ENCODE measurements at places on chromosomes 7 and 10.
A peak's percentile ranks its signal among the peaks of the same experiment; 100 is the strongest.

DNA sequence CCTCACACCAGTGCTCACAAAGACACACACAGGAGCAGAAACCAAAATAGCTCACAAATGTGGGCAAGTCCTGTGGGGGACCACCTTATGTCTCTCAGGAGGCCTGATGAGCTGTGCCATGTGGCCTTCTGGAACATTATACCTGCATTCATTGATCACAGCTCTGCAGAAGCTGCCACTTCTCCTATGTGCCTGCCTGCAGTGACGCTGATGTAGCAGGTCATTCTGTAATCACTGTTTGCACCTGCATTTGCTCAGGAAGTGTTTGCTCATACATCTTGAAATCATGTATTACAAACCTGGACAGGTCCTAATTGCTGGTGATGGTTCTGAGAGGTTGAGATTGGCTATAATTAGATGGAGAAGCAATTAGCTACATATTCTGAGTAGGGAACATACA lies 310.2 kb downstream of the AUTS2 start:
- peak; percentile 65 for DNase-seq

DNA sequence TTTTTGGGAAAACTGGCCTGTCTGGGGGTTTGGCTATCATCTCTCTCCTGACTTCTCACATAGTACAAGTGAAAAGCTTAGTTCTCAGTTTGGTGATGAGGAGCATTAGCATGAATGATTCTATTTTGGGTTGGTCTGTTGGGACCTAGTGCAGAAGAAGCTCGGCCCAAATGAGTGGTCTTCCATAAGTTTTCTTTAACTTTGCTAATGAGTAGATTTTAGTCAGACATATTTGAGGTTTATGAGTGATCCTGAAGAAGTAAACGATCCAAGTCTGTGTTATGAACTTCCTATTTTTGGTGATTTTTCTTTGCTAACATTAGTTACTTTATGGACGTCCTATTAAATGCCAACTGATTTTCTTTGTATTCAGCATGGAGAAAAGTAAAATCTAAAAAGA lies 51.7 kb upstream of the CALD1 start:
- no peak for DNase-seq

DNA sequence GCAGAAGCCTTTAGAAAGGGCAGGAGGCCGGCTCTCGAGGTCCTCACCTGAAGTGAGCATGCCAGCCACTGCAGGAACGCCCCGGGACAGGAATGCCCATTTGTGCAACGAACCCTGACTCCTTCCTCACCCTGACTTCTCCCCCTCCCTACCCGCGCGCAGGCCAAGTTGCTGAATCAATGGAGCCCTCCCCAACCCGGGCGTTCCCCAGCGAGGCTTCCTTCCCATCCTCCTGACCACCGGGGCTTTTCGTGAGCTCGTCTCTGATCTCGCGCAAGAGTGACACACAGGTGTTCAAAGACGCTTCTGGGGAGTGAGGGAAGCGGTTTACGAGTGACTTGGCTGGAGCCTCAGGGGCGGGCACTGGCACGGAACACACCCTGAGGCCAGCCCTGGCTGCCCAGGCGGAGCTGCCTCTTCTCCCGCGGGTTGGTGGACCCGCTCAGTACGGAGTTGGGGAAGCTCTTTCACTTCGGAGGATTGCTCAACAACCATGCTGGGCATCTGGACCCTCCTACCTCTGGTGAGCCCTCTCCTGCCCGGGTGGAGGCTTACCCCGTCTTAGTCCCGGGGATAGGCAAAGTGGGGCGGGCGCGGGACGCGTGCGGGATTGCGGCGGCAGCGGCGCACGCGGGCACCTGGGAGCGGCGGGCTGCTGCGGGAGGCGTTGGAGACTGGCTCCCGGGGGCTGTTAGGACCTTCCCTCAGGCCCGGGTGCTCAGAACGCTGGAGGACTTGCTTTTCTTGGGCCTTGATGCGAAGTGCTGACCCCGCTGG lies at the start of gene FAS:
TSS of gene FAS (plus strand) at position 415 of the 777 bp plus-strand sequence. CDS start at position 494, 79 bp downstream.
- DNase-seq, result no peak

GRCh38 chr7:44794331-44794730 lies 2.1 kb upstream of the PPIA start:
- no peak for DNase-seq

- DNase-seq, result no peak
Observed at GRCh38 chr7:19000410-19000809, 117.0 kb downstream of the TWIST1 start.

DNA sequence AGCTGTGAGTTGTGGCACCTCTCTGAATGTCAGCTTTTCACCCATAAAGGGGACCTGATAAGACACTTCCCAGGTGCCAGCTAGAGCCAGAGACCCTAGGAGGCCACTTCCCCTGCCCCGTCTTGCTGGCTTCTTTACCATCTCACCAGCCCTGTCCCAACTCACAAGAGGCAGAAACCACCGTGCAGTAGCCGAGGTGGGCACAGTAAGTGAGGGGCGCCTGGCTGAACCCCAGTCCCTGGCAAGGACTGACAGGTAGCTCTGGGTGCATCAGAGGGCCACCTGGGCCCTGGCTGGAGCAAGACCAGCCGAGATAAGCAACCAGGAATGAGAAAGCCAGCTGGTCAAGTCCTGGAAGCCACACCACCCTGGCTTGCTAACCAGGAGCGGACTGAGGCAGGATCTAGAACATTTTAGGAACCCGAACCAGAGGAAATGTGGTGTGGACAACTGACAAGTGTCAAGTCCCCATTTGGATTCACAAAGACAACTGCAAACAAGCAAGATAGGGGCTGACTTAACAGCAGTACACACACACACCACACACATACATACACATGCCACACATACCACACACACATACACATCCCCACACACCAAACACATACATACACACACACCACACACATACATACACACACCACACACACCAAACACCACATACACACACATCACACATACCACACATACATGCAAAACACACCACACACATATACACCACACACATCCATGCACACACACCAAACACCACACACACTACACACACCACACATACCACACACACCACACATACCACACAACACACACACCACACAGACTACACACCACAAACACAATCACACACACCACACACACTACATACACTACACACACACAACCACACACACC lies 20.8 kb downstream of the OGDHL start:
- no peak for DNase-seq

DNA sequence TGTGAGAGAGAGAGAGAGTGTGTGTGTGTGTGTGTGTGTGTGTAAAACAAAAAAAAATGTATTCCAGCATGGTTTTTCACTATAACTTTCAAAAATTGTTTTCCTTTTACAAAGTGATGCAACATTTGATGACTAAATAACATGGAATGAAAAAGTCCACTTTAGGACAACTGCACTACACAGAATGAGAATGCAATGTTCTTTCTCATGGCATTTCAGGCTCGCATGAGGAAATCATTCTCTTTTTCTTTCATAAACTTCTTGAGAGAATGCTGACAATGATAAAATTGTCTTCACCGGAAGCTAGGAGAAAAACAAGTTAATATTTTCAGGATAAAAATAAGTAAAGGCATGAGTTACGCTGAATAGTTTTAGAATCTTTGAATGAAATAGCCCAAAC lies 53.7 kb downstream of the SLC16A12 start:
- no peak for DNase-seq

GRCh38 chr10:14982744-14983143 lies 23.6 kb downstream of the MEIG1 start:
- no peak for DNase-seq

- no peak for DNase-seq
Observed at GRCh38 chr7:128191136-128191844, 49.8 kb upstream of the LEP start.

GRCh38 chr10:67775279-67775678 lies 62.7 kb downstream of the DNAJC12 start:
- DNase-seq, result no peak

DNA sequence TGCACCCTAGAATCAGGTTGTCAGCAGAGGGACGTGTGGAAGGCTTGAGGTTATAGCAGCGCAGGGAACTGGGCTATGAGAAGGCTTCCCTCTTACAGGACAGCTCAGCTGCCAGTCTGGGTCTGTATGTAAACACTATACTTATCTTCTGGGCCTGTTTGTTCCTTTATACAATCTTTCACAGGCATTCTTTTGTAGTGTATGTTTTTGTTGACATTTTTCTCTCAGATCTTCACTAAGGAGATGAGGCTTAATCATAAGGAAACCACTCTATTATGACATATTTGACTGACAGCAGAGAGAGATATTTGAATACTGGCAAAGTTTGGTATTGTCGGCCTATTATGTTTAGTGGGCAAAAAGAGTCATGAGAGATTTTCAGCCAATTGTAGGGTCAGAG lies 929 bp downstream of the GBF1 start:
- no peak for DNase-seq

- no peak for DNase-seq
Observed at GRCh38 chr10:114915294-114915693, 22.7 kb upstream of the TRUB1 start.

GRCh38 chr10:6050801-6051445 lies 11.2 kb downstream of the IL2RA start:
- DNase-seq, result no peak

DNA sequence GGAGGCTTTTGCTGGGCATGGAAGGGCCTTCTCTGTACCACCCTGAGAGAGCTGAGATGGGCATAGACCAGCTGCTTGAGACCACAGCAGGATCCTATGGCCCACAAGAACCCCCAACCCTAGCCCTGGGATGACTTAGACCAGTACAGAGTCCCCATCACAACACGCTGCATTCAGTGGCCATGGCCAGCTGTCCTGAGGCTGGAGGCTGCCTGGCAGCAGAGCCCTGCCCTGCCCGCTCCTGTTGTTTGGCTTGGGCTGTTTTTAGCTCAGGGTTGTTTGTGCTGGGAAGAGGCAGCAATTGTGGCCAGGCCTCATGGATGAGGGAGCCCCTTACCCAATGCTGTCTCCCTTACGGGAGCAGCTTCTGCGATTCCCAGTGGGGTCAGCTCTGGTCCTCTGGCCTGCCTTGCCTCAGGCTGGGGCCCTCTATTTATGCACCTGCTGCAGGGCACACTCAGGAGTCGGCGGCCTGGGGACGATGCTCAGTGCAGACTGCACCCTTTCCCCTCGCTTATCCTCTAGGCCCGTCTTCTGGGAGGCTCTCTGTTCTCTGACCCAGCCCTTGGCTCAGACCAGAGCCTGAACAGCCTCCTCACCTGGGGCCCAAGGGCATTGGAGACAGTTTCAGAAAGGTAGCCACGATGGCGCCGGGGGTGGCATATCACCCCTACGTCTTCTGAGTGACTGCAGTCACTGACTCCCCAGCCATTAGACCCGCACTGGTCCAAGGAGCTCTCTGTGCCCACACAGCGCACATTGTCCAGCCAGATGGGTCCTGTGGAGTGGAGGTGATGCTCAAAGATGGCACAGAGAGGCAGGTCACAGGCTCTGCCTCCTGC lies 6.3 kb downstream of the LOXL4 start:
- DNase-seq, result no peak

GRCh38 chr7:99748846-99749579 lies 14.0 kb upstream of the CYP3A7 start:
- DNase-seq, result no peak

- no peak for DNase-seq
Observed at GRCh38 chr7:97772045-97772901, 40.4 kb downstream of the TAC1 start.

GRCh38 chr7:134129856-134130523 lies 2.9 kb downstream of the LRGUK start:
- DNase-seq, result no peak

GRCh38 chr7:151245360-151246101 lies 3.0 kb downstream of the SMARCD3 start:
- DNase-seq, result no peak

- no peak for DNase-seq
Observed at GRCh38 chr10:17229717-17229966, 1.6 kb downstream of the VIM start.

DNA sequence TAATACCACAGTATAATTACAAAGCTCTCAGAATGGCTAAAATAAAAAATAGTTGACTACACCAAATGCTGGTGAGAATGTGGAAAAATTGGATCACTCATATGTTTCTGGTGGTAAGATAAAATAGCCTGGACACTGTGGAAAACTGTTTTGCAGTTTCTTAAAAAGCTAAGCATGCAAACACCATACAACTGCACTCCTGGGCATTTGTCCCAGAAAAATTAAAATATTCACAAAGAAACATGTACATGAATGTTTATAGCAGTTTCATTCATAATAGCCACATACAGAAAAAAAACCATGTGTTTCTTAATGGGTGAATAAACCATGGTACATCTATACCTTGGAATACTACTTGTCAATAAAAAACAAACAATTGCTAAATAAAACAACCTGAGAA lies 172.9 kb downstream of the AHR start:
- DNase-seq, result no peak

DNA sequence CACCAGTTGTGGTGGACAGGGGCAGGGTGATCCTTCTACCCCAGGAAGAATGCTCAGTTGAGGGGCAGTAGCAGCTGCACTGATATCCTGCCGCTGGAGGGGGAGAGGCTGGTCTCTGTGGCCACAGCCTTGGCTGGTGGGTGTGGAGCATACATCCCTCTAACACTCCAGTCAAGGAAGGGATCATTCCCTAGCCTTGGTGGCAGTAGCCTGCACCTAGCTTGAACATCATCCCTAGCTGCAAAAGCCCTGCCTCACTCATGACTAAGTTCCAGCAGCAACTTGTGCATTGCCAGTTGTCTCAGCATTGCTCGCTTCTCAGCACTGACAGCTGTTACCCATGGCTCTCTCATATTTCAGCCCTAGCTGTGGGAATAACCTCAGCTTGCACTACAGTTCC lies 688.9 kb upstream of the POT1 start:
- DNase-seq, result no peak

GRCh38 chr10:72692994-72693781 lies 1.2 kb downstream of the MCU start:
- DNase-seq, result no peak

DNA sequence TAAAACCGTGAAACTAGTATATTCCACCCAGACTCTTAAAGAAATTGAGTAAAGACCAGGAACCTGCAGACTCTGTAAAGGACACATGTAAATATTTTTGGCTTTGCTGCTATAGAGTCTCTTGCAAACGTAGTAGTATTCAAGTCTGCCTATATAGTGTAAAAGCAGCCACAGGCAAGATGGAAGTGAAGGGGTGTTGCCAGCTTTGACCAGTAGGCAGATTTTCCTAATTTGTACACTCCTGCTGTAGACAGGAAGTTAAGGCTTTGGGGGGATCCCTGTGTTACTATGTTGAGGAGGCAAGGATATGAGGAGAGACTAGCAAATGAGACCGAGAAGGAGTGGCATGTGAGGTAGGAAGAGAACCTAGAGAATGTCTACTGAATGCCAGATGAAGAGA lies 27.7 kb downstream of the WAC start:
- no peak for DNase-seq

- no peak for DNase-seq
Observed at GRCh38 chr7:106012935-106013439, 49.9 kb downstream of the CDHR3 start.

GRCh38 chr7:27922907-27923641 lies 183.1 kb downstream of the TAX1BP1 start:
- DNase-seq, result no peak

DNA sequence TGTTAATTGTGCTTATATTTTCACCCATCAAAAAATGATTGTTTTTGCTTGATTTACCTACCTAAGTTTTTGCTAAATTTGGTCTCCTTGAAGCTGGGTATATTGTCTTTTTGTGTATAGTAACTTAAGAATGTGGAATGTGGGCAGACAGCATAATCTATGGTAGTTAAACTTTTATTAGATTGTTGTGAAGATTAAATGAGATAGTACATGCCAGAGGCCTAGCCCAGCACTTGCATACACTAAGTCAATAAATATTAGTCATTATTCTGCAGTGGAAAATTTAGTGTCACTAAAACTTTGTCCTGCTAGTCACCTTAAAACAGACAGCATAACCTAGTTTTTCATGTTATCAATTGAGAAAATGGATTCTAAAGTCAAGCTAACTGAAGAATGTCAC lies 19.3 kb upstream of the RPA3 start:
- no peak for DNase-seq

- DNase-seq, result no peak
Observed at GRCh38 chr7:367351-367901, 77.5 kb downstream of the FOXL3 start.
